ENCODE measurements at places on chromosomes 2 and 18.

DNA sequence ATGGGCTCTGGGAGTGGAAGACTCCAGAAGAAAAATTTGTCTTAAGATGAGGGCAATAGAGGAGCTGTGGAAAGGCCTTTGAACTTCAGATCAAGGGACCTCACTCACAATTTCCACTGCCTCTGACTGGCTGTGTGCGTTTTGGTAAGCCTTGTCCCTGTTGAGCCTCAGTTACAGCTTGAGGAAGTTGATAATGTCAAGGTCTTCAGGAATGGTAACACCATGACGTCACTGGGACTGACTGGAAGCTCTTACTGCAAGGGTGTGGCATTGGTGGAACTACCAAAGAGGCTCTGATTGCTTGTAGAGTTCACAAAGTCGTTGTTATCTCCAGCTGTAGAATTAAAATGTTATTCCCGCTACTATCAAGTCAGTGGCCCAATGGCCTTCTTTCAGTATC, 29.2 kb upstream of the CTAGE1 start:
- no peak for DNase-seq

GRCh38 chr2:95079199-95079683, 42.4 kb downstream of the MRPS5 start:
- no peak for DNase-seq

GRCh38 chr2:23567161-23567756, 182.3 kb downstream of the KLHL29 start:
- no peak for DNase-seq

GRCh38 chr2:127654838-127655175, 8.9 kb downstream of the GPR17 start:
- no peak for DNase-seq

DNA sequence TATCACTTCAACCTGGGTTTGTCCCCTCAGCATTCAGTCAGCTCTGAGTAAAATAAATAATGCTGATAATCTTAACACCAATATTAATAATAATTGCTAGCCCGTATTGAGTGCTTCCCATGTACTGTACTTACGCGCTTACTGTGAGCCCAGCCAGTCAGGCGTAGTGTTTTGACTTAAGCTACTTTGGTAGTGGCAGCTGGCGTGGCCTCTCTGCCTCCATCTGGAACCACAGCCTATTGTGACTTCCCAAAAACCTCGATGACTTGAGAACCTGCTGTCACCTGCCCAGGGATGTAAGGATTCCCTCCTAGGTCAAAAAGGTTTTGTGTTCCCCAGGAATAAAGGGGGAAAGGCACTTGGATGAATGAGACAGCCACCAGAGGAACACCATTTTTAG, 53.2 kb downstream of the SUMO1 start:
- DNase-seq, result no peak

DNA sequence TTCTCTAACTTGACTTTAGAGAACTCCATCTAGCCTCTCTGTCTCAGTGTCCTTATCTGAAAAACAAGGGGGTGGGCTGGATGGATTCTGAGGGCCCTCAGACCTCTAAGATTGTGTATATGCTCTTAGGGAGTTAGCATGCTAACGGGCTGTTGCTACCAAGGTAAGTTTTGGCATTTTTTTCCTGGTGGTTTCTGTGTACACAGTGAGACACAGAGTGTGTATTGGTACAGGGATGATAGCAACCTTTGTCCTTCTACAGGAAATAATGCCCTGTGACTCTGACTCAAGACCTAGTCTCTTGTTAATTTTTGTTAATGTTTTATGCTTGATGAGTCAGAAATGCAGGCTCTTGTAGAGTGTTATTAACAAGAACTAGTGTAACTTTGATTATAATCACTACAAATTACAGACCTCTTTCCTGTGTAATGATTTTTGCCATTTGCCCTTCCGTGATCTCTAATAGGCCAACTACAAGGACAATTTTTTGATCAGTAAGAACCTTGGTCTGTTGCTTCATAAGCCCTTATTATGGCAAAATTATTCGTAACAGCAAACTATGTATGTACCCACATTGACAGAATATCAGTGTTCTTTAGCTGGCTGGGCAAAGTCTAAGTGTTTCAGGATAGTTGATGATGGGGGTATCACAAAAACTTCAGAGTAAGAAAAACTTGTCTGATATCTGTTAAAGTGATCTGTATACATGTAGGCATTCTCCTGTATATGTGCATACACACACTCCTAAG, 89.7 kb downstream of the SPTBN1 start:
- no peak for DNase-seq

- no peak for DNase-seq
Measured at GRCh38 chr2:7681881-7682461, 764.8 kb downstream of the RNF144A start.

DNA sequence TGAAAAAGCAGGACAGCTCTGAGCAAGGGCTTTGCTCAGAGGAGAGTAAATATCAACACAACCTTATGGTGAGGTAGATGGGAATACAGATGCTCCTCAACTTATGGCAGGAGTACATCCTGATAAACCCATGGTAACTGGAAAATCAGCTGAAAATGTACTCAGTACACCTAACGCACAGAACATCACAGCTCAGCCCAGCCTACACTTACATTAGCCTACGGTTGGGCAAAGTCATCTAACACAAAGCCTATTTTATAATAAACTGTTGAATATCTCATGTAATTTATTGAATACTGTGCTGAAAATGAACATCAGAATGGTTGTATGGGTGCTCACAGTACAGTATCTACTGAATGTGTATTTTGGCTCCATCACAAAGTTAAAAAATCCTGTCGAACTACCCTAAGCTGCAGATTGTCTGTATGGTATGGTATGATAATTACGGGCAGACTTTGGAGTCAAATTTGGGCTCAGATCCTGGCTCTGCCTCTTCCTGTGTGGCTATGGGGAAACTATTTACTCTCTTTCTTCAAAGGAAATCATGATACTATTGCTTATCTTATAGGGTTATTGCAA, 120.3 kb upstream of the LYPD1 start:
- no peak for DNase-seq

DNA sequence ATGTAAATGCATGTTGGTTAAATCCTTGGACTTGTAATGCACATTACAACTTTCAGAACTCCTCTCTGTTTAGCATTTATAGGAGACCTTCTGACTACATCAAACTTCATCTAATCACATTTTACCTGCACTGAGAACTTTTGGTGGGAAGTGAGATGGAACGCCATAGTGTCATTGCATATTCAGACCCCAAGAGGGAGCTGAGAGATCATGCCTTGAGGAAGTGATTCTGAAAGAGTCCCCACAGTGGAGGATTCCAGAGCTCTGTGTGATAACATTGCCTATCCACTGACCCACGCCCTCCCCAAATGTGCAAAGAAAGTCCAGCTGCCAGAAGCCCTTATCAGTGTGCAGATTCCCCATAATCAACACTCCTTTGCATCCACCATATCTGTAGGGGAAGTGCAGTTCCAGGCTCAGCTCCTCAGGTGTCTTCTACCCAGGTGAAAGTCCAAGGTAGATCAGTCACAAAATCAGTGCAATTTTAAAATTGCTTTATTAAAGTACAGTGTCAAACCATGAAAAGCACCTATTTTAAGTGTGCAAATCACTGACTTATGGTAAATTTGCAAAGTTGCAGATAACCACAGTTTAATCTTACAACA, 212.4 kb downstream of the RPIA start:
- no peak for DNase-seq

- DNase-seq, result no peak
Measured at GRCh38 chr2:70069049-70069448, 18.2 kb upstream of the PCBP1 start.

DNA sequence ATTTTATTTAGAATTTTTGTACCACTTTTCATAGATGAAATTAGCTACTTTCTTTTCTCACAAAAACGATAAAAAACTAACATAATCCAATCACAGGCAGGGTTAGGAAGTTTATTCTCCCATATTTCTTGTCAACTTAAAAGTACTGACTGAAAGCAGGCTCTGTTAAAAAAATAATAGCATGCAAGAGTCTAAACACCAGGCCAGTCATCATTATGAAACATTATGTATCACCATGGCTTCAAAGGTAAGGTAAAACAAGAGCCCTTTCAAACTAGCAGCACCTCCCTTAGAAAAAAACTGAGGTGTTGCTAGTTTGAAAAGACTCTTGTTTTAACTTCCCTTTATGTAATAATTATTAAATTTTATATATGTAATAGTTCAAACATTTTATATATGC, 848.0 kb downstream of the RNF144A start:
- no peak for DNase-seq

DNA sequence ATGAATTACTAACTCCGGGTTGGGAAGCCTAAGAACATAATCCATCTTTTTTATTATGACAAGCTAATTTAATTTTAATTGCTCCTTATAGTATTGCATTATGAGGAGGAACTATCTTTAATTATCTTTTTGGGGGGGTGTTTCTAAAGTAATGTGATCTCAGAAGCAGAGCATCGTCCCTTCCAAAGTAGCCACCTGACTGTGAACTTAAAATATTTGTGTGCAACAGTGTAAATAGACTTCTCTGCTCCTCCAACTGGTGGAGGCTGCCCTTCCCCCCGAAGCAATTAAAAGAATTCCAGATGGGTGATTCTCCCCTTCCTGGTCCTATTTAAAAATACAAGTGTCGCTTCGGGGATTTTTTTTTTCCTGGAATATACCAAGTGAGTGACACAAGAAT, 55.7 kb downstream of the TCF7L1 start:
- DNase-seq, result no peak

- DNase-seq, result no peak
Measured at GRCh38 chr2:72001937-72002690, 145.5 kb downstream of the CYP26B1 start.

GRCh38 chr2:174901075-174901474, 104.1 kb downstream of the CHN1 start:
- DNase-seq, result peak; percentile 11

- DNase-seq, result no peak
Measured at GRCh38 chr2:5691221-5691984, 781 bp upstream of the SOX11 start.

- peak; percentile 56 for DNase-seq
Measured at GRCh38 chr2:197152451-197153228, 157.9 kb downstream of the ANKRD44 start.

DNA sequence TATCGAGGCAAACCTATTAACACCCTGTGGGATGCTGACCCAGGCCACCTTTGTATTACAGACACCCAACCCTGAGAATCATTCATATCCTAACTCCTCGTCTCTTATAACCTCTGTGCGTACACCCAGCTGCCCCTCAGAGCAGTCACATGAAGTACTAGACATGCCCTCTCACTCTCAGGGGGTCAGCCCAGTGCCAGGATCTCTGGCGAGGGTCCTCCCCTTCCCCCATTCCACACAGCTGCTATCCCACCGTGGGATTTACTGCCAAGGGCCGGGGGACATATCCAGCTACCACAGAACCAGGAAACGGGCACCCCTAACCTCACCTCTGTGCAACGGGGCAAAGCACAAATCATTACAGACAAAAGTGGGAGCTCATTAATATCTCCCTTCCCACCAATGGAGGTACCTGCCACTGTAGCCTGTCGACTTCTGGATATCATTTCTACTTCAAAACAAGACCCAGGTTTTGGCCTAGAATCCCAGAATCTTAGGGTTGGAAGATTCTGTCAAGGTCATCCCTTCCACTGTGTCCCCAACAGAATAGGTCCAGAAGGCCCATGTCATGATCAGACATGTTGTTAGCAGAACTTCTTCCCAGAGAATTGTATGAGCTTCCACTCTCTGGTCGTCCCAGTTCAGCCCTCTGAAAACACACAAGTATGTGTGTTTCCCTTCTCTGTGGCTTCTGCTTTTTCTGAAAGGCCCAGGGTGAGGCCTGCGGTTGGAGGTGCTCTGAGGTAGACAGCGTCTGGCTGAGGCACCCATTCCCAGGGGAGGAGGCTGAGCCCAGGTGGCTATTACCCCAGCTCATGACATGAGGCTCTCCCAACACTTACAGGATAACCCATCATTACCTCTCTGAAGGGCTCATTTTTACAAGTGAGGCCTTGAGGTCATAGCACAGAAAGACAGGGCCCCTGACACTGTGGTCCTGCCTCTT, 1.7 kb downstream of the TMBIM1 start:
- DNase-seq, result no peak

- no peak for DNase-seq
Measured at GRCh38 chr2:1521878-1522830, 108.9 kb downstream of the TPO start.

DNA sequence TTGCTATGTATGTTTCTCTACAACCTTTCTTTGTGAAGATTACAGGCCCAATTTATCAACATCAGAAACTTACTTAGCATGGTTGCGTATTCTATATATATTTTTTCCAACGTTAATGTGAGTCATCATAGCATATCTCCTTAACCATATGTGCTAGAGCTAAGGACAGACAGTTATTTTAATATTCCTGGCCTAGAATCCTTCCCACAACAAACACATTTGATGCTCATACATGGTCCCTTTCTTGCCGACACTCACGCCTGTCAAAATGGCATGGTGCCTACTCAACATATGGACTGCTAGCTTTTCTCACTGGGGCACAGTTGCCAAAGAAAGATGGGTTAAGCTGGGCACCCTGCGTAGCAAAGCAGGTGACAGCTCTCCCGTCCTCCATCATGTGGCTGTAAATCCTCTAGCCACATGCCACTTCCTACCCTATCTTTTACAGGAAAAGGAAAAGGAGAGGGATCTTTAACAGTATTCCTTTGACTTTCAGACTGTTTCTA, 75.2 kb upstream of the GALNT5 start:
- no peak for DNase-seq

- DNase-seq, result no peak
Measured at GRCh38 chr18:72738136-72738535, 129.7 kb downstream of the NETO1 start.

GRCh38 chr2:174036825-174037224, 71.7 kb upstream of the SP3 start:
- no peak for DNase-seq
